IMR-90 (cell line): ENCODE measurements at places on chromosomes 5 and 9. TPM values are rescaled to one million over a fixed set of nuclear protein-coding genes. Genes with fewer than 3 reads are reported as not detected.

- no peak overlapping the region for H3K27ac ChIP-seq
- no peaks in the 10 kb centered on the region for H3K4me1 ChIP-seq
- no peak overlapping the region for H3K4me3 ChIP-seq
Measured at GRCh38 chr5:179152144-179152895, 92.1 kb downstream of the ZNF354C start.

- no peaks in the 10 kb centered on the region; the same call in 1 of the 2 replicates for H3K36me3 ChIP-seq
- H3K27ac ChIP-seq: no peak overlapping the region
- H3K4me1 ChIP-seq: peaks cover 11% of the 10 kb centered on the region
- H3K27me3 ChIP-seq: no peaks in the 10 kb centered on the region
- no peak overlapping the region for H3K4me3 ChIP-seq
Measured at GRCh38 chr5:78537821-78538220, 110.8 kb downstream of the LHFPL2 start.

The SLC45A2 gene
- total RNA-seq: not detected in 2 replicates

- H3K27ac ChIP-seq: no peak overlapping the region
- H3K4me1 ChIP-seq: no peaks in the 10 kb centered on the region
- no peaks in the 10 kb centered on the region for H3K36me3 ChIP-seq
- no peak for DNase-seq
- H3K27me3 ChIP-seq: peaks cover 5% of the 10 kb centered on the region; the same call in 1 of the 2 replicates
- H3K4me3 ChIP-seq: no peak overlapping the region
Measured at GRCh38 chr9:93810028-93810971, 144.9 kb downstream of the BARX1 start.

The RGS14 gene
- 1.1 TPM in 2 replicates for total RNA-seq

DNA sequence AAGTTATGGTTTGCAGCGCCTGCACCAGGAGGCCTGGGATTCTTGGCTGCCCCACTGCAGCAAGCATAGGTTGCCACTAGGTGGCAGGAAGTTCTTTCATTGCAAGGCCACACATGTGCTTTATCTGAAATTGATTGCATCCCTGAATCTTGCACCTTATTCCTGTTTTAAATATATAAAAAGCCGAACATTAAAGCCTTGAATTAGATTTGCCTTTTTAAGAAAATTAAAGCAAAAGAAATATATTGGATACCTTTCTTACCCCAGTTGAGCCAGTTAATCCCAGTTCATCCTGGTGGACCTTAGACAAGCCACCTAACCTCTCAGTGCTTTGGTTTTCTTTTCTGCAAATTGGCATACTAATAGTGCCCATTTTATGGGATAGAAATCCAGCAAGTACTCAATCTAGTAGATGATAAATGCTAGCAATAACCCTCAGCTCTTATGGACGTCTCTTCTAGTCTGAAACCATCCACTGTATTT lies 6.3 kb upstream of the TRMT10B start:
- peaks cover 21% of the 10 kb centered on the region for H3K27me3 ChIP-seq
- no peaks in the 10 kb centered on the region for H3K36me3 ChIP-seq
- no peak overlapping the region for H3K4me3 ChIP-seq
- H3K27ac ChIP-seq: no peak overlapping the region
- H3K4me1 ChIP-seq: peaks cover 8% of the 10 kb centered on the region

The EDIL3 gene
- 82.8 and 101 TPM in 2 replicates for total RNA-seq

DNA sequence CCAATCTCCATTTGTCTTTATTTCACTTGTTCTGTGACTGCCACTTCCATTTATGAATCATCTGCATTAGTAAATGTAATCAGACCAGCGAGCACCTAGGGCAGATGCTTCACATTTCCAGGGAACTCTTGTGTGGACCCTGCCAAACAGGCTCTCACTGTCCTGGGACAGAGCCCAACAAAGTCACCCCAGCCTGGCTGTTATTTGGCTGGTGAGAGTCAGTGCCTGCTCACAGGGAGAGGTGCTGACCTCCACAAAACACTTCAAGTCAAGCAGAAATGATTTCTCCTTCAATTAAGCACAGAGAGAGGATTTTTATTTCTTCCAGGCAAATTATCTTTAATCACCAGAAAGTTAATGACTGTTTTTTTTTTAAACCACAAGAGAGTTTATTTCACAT lies 568.0 kb downstream of the MTRR start:
- no peaks in the 10 kb centered on the region for H3K4me1 ChIP-seq
- H3K36me3 ChIP-seq: no peaks in the 10 kb centered on the region
- no peak overlapping the region for H3K4me3 ChIP-seq
- no peaks in the 10 kb centered on the region for H3K27me3 ChIP-seq
- no peak for DNase-seq
- H3K27ac ChIP-seq: no peak overlapping the region

DNA sequence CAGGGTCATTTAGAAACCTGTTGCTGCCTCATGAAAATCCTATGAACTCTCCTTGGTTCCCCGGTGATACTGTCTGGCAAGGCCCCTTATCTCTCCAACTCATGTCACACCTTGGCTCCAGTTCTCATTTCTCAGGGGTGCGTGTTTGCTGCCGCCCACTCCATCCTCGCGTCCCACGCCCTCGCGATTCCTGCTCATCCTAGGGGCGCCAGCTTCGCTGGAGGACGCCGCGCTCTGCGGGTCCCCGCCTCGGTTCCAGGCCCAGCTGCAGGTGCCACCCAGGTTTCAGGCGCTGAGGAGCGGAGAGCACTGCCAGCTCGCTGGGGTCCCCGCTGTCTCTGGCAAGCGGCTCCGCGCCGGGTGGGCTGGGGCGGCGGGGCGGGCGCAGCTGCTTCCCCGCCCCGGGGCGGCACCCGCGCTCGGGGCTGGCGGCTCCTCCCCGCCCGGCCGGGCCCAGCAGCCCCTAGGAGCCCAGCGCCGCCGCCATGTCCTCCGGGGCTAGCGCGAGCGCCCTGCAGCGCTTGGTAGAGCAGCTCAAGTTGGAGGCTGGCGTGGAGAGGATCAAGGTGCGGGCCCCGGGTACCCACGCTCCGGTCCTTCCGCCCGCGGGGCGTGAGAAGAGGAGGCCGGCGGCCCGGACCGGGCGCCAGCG lies at the start of gene GNG10:
GNG10 (plus strand) TSS at position 456 of the 652 bp plus-strand sequence; CDS start at position 486, 30 bp downstream.
- H3K4me1 ChIP-seq: peaks cover 7% of the 10 kb centered on the region
- peak within 1 kb of the TSS; percentile 98 for H3K4me3 ChIP-seq
- peak within 1 kb of the TSS; percentile 67 for H3K27ac ChIP-seq
- peaks cover 3% of the 10 kb centered on the region; the same call in 1 of the 2 replicates for H3K36me3 ChIP-seq
- DNase-seq: peak; percentile 52

DNA sequence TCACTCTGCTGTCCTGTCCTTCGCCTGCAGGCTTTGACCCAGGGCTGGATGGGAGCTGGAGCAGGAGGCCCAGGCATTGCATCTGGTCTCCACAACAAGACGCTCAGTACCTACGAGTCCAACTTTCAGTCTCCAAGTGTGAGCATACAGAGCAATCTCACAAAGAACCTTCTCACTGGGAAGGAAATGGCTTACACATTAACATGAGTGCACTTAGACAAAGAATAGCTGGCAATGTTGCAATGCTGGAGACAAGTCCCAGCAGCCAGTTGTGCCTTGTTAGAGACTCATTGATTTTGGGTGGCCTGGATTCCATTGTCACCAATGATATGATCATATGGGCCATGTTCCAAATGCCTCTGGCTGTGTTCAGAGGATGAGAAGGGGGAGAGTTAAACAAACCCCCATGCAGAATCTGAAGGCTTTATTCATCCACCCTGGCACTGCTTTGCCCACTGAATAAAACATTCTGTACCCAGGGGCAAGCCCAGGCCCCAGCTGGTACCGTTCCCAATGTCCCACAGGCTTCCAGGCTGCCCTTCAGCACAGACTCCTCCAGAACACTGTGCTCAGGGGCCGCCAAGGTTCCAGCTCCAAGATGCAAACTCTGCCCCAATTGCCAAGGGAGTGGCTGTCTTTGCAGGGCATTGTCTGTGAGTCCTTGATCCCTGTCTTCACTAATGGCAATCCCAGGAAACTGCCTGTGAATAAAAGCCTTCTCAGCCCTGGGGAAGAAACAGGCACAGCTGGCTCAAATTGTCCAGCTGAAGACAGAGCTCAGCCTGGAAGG lies 185.5 kb downstream of the HSD17B3 start:
- H3K36me3 ChIP-seq: no peaks in the 10 kb centered on the region
- H3K4me1 ChIP-seq: no peaks in the 10 kb centered on the region
- H3K27ac ChIP-seq: no peak overlapping the region
- DNase-seq: no peak

GRCh38 chr5:125655156-125655555 lies 768.1 kb upstream of the GRAMD2B start:
- no peak for DNase-seq
- H3K27ac ChIP-seq: no peak overlapping the region
- H3K4me3 ChIP-seq: no peak overlapping the region
- no peaks in the 10 kb centered on the region for H3K27me3 ChIP-seq

DNA sequence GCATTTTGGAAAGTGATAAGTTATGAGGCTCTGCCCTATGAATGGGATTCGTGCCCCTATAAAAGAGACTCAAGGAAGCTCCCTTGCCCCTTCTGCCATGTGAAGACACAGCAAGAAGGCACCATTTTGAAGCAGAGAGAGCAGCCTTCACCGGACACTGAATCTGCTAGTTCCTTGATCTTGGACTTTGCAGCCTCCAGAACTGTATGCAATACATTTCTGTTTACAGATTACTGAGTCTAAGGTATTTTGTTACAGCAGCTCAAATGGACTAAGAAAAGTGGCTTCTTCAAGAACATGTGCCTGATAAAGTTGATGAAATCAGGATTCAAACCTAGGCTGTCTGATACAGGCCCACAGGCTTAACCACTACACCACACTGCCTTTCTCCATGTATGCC lies 131.6 kb upstream of the MAP3K1 start:
- peaks cover 7% of the 10 kb centered on the region; the same call in 1 of the 2 replicates for H3K4me1 ChIP-seq
- no peaks in the 10 kb centered on the region for H3K36me3 ChIP-seq
- no peak overlapping the region for H3K4me3 ChIP-seq
- DNase-seq: no peak
- no peaks in the 10 kb centered on the region for H3K27me3 ChIP-seq
